ENCODE measurements at places on chromosomes 3 and 15. TPM values are rescaled to one million over a fixed set of nuclear protein-coding genes. Genes with fewer than 3 reads are reported as not detected.
A peak's percentile ranks its signal among the peaks of the same experiment; 100 is the strongest.

DNA sequence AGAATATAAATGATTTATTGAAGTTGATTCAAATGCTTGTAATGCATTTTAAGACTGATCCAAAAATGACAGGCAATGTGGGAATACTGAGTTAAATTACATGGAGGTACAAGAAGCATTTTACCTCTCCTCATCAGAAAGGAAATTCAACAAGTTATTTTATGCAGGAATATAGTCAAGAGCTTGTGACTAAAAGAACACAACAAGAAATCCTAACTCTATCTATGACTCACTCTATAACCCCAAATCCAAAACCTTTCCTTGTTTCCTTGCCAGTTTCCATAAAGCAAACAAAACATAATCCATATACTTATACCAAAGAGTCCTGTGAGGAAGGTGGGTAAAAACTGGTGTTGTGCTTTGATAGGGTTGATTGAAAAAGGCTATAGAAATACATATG is 30.8 kb downstream of the SIN3A start:
- no peak overlapping the region for H3K27ac ChIP-seq
- DNase-seq, result no peak
- H3K4me3 ChIP-seq, result no peak overlapping the region

- H3K36me3 ChIP-seq, result no peaks in the 10 kb centered on the region
- no peak overlapping the region for H3K27ac ChIP-seq
- H3K27me3 ChIP-seq, result no peaks in the 10 kb centered on the region
Observed at GRCh38 chr3:153260681-153261080, 98.7 kb downstream of the RAP2B start.

DNA sequence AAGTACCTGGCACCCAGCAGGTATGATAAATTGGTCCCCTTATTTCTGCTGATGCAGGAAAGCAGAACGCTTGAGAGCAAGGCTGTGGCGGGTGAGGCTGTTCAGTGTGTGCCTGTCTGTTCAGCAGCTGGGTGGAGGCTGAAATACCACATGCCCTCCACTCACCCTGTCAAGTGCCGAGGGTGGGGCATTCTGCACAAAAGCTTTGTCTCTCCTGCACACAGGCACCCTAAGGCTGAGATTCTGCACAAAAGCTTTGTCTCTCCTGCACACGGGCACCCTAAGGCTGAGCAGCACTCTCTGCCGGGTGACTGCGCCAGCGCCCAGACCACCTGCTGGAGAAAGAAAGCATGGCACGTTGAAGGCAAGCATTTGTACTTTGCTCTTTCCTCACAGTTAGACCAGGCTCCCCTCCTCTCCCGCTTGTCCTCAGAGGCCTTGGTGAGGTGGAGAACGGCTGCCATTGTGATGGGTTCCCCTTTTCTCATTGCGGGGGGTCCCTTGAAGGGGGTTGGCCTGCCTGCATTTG is 97.5 kb downstream of the BDH1 start:
- DNase-seq, result no peak
- peaks cover 11% of the 10 kb centered on the region for H3K4me1 ChIP-seq
- no peaks in the 10 kb centered on the region for H3K36me3 ChIP-seq

- no peak overlapping the region for H3K4me3 ChIP-seq
- peaks cover 15% of the 10 kb centered on the region for H3K36me3 ChIP-seq
- DNase-seq, result no peak
- no peaks in the 10 kb centered on the region for H3K27me3 ChIP-seq
- no peak overlapping the region for H3K27ac ChIP-seq
- H3K4me1 ChIP-seq, result peaks cover 14% of the 10 kb centered on the region
Observed at GRCh38 chr3:123153125-123154019, 48.4 kb upstream of the SEC22A start.

DNA sequence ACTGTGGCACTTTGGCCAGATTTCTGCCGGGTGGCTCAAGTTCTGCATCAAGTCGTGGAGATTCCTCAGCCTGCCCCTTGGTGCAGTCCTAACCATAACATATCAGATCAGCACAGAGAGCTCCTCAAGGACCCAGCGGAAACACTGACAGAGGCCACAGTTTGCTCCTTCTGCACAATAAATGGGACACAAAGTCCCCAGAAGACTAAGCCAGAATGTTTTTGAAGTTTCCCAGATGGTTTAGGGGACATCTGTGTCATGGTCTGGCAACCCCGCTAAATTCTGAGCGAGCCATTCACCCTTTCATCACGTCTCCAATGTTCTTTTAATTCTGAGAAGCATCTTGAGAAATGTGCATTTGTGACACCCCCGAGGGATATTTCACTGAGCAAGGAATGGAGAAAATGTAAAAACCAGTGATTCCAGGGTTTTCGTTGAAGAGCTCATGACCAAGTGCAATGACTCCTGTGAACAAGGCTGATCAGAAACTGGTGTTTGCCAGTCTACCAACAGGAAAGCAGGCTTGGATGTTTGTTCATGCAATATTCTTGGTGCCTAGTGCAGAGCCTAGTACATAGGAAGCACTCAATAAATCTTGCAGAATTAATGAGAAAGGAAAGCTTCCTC is 64.8 kb upstream of the LMCD1 start:
- no peaks in the 10 kb centered on the region for H3K4me1 ChIP-seq
- DNase-seq, result no peak
- H3K27me3 ChIP-seq, result no peaks in the 10 kb centered on the region
- H3K36me3 ChIP-seq, result no peaks in the 10 kb centered on the region

- no peaks in the 10 kb centered on the region for H3K36me3 ChIP-seq
- H3K27me3 ChIP-seq, result no peaks in the 10 kb centered on the region
- DNase-seq, result peak; percentile 51
- peaks cover 5% of the 10 kb centered on the region for H3K4me1 ChIP-seq
Observed at GRCh38 chr3:42728056-42728455, 25.5 kb upstream of the HHATL start.

GRCh38 chr3:126450219-126450618 is 25.5 kb downstream of the ZXDC start:
- H3K27ac ChIP-seq, result no peak overlapping the region
- H3K4me1 ChIP-seq, result no peaks in the 10 kb centered on the region
- no peaks in the 10 kb centered on the region for H3K27me3 ChIP-seq
- no peak for DNase-seq
- H3K36me3 ChIP-seq, result peaks cover 14% of the 10 kb centered on the region
- no peak overlapping the region for H3K4me3 ChIP-seq

The TRIM71 gene
- total RNA-seq, result not detected

The P2RY1 gene
- 2.1 TPM for total RNA-seq

The ST8SIA2 gene
- not detected for total RNA-seq

DNA sequence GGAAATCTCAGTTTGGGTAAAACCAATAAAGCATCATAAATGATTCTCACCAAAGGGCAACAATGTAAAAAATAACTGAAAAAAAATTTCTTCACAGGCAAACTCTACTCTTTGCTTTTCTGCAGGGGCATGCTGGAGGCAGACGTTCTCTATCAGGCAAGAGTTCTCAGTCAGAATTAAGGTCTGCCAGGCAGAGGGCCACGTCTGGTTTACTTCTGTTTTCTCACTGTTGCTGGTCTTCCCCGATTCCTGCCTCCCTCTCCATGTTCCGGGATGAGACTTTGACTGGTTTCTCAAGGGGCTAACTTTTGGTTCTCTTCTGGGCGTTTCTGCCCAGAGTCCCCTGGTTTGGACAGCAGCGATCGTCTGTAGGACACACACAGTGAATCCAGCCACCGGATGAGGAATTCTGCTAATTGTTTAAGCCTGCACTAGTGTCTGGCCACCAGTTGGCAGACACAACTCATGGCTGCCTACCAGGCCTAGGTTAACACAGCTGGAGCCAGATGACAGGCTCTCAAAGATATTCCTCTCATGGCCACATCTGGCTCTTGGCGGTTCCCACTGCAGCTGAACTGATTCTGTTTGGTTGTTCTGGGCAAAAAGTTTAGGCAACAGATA is 273.1 kb downstream of the FOXP1 start:
- H3K36me3 ChIP-seq, result no peaks in the 10 kb centered on the region
- H3K27me3 ChIP-seq, result no peaks in the 10 kb centered on the region
- peak; percentile 9 for DNase-seq

DNA sequence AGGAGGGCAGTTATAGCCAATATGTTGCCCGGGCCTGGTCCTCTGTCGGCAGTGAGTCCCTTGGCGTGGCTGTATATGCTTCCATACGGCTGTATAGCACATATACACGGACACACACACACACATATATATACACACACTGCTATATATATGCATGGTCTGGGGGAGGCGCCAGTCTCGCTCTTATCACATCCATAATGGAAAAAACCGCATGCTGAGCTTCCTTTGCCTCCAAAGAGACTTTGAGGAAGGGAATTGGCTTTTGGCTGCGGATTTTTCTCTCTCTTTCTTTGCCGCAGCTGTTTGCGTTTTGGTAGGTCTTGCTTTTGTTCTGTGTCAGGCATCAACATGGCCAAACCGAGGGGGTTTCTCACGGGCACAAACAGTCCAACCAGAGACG is 11.3 kb upstream of the TMEM115 start:
- H3K4me3 ChIP-seq, result no peak overlapping the region
- peaks cover 4% of the 10 kb centered on the region for H3K4me1 ChIP-seq
- H3K36me3 ChIP-seq, result no peaks in the 10 kb centered on the region
- H3K27ac ChIP-seq, result no peak overlapping the region

DNA sequence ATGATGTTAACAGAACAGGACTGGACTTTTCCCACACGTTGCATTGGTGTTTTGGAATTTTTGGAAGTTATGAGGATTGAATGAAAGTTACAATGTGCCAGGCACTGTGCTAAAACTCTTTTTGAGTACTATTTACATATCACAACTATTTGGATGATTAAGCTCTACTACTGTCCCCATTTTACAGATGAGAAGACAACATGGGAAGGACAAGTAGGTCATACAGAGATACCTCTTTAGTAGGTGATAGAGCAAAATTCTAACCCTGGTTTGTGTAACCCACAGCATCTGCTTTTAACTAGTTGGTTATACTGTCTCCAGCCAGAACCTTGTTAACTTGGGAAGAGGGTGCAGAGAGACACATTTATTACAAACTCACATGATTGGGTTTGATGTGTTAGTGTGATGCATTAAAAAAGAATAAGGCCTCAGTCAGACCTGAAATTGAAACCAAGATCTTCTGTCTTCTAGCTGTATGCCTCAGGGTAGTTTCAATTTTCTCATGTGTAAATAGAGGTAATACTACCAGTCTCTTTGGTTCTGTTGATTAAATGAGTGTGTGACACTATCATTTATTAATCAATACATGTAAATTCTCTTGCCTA is 1.4 kb downstream of the NDUFB4 start:
- peaks cover 14% of the 10 kb centered on the region for H3K36me3 ChIP-seq

DNA sequence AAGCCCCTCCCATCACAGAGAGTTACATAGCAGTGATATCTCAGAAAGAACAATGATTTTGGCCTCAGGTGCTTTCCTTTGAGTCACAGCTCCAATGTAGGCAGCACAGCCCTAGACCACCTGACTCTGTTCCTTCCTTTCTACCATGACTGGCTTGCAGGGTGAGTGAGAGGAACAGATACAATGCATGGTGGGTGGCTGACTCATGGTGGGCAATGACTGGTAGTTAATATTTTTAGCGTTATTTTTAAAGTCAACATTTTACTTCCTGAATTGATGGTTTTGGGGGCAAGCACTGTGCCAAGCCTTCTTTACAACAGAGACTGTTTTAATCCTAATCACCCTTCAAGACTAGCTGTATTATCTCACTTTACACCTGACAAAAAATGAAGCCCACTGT is 32.8 kb upstream of the ST3GAL6 start:
- DNase-seq, result no peak
- no peaks in the 10 kb centered on the region for H3K36me3 ChIP-seq
- H3K27ac ChIP-seq, result no peak overlapping the region
- H3K27me3 ChIP-seq, result no peaks in the 10 kb centered on the region

DNA sequence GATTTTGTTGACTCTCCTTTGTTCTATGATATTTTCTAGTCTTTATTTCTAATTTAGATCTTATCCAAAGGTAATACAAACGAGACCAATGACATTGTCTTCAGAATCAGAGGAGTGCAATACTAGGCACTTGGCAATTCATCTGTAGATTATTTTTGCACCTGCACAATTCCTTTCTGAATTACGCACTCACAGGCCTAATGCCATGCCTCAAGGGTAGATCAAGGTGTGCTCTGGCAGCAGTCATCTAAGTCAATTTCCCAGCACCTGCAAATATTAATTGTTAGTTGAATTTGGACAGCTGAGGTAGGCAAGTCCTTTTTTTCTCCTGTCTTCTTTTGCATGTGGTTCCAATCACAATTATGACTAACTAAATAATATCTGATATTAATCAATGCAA is 653.2 kb downstream of the ROBO2 start:
- H3K27me3 ChIP-seq, result no peaks in the 10 kb centered on the region
- no peak overlapping the region for H3K4me3 ChIP-seq
- no peak overlapping the region for H3K27ac ChIP-seq
- H3K4me1 ChIP-seq, result no peaks in the 10 kb centered on the region

DNA sequence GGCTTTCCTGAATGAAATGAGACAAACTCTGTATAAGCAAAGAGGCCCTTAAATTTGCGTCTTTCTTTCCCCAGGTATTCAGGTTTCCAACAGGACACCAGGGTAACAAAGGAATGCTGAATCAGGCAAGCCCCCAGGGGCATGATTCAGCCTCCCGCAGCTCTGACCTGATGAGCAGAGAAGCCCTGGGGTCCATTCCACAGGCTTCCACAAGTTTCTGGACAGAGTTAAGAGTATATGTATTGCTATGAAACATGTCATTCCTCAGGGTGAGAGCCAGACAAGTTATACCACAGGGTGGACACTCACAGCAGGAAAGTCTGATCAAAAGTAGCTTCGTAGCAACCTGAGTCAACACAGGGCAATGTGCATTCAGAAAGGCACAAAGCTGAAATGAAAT is 68.1 kb upstream of the CTNNB1 start:
- H3K36me3 ChIP-seq, result no peaks in the 10 kb centered on the region
- no peak overlapping the region for H3K4me3 ChIP-seq
- H3K27me3 ChIP-seq, result no peaks in the 10 kb centered on the region
- H3K4me1 ChIP-seq, result peaks cover 7% of the 10 kb centered on the region

- H3K27me3 ChIP-seq, result no peaks in the 10 kb centered on the region
- DNase-seq, result no peak
Observed at GRCh38 chr15:39188930-39189329, 391.9 kb upstream of the THBS1 start.

DNA sequence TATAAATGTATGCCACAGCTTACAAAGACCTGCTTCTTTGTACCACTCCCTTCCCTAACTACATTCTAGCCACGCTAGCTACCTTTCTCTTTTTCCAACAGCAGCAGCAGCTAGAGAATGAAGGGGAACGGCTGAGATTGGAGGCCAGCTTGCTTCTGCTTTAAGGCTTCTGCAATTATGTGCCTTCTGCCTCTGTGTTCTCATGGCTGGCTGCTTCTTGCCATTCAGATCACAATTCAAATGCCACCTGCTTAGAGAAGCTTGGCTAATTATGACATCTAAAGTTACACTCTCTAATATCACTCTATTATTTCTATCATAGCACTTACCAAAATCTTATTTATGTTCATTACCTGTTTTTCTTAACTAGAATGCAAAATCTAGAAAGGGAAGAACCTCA is 95.2 kb downstream of the RYK start:
- no peak for DNase-seq
- no peaks in the 10 kb centered on the region for H3K27me3 ChIP-seq
- H3K4me3 ChIP-seq, result no peak overlapping the region
- no peak overlapping the region for H3K27ac ChIP-seq
- peaks cover 18% of the 10 kb centered on the region for H3K36me3 ChIP-seq

The EPHB3 gene
- total RNA-seq, result 0.46 TPM

GRCh38 chr3:161270991-161271390 is 49.9 kb downstream of the NMD3 start:
- H3K27me3 ChIP-seq, result no peaks in the 10 kb centered on the region
- peaks cover 3% of the 10 kb centered on the region for H3K4me1 ChIP-seq
- no peak overlapping the region for H3K27ac ChIP-seq
- no peak overlapping the region for H3K4me3 ChIP-seq
- no peaks in the 10 kb centered on the region for H3K36me3 ChIP-seq

All from thyroid gland (tissue), 4 donors.